KG1 (cell line): ENCODE measurements at places on chromosomes 3 and 15.

GRCh38 chr15:57253082-57253481 is 123.2 kb upstream of the CGNL1 start:
- DNase-seq = no peak

DNA sequence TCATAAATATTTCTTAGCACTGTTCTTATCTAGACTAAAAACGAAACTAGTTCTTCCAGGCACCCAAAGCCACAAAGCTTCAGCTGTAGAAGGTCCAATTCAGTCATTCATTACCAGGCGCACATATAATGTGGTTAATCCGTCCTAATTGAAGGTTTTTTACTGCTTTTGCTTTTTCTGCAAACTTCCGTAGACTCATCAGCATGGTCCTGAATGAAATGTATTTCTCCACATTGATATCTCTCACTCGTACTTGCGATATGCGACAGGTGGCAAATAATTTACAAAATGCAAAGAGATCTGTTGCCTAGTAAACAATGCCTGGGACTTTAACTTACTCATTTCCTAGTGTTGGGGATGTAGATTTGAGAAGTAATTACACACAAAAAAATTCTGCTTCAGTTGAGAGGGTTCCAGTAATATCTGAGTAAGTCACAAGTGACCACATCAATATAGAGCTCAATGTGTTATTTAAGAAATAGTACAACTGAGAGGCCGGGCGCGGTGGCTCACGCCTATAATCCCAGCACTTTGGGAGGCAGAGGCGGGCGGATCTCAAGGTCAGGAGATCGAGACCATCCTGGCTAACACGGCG is 75.0 kb upstream of the MBNL1 start:
- peak; percentile 40 for DNase-seq

DNA sequence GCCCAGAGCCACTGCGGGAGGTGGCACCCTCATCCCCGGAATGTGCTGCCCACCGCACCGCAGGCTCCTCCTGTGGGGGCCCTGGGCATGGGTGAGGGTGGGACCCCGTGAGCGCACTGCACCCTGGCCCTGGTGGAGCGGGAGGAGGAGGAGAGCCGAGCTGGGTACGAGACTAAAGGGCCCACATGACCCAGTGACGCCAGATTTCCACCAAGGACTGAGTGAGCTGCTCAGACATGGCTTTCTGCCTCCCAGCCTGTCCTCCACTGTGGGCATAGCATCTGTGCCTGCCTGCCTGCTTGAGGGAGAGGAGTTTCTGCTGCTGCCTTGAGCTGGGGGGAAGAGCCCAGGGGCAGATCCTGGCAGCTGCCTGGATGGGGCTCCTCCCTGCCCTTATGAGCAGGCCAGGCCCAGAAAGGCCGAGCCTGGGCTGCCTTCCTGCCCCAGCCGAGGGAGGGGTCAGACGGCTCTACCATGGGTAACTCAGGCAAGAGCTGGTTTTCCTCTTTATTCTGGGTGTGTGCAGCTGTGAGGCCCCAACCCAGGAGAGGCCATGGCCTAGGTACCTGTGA is 88.4 kb downstream of the VGLL4 start:
- DNase-seq = no peak

GRCh38 chr15:90002428-90002844 is 1.3 kb downstream of the ZNF710 start:
- DNase-seq = no peak

DNA sequence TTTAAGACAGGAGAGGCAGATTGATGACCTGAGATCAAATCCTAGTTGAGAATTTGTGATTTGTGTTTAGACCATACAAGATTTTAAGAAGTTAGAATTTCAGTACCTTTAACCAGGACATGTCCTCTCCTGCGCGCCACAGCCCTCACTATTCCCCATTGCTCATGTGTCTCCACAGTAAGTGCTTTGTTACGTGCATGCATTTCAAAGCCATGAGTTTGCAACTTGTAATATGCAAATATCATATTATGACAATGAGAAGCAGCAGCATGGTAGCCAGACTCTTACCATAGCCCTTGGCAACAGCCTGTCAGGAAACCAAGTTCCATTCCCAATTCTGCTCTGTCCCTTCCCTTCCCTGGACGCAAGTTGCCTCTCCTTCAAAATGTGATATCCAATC is 73.3 kb upstream of the ATP13A5 start:
- DNase-seq = no peak

GRCh38 chr3:14703128-14703750 is 28.3 kb downstream of the C3orf20 start:
- DNase-seq = no peak

- DNase-seq = no peak
These were observed 102.5 kb downstream of the IQSEC1 start for GRCh38 chr3:12970684-12971083.

- DNase-seq = no peak
These were observed 19.3 kb upstream of the TGM5 start for GRCh38 chr15:43286074-43286473.

DNA sequence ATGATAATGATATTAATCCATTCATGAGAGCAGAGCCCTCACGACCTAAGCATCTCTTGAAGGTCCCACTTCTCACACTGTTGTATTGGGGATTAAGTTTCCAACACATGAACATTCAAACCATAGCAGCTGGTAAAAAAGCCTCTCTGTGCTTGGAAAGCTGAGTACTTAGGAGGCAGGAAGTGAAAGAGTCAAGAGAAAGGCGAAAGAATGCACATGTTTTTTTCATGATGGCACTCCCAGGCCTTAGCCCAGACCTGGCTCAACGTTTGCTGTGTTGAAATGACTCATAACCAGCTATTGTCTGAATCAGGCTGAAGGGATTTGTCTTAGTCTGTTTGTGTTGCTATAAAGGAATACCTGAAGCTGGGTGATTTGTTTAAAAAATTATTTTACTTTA is 84.4 kb upstream of the RGMA start:
- no peak for DNase-seq

- no peak for DNase-seq
These were observed 120.0 kb upstream of the CTDSPL start for GRCh38 chr3:37741644-37742043.

GRCh38 chr15:93523481-93523880 is 434.5 kb upstream of the RGMA start:
- DNase-seq = no peak

DNA sequence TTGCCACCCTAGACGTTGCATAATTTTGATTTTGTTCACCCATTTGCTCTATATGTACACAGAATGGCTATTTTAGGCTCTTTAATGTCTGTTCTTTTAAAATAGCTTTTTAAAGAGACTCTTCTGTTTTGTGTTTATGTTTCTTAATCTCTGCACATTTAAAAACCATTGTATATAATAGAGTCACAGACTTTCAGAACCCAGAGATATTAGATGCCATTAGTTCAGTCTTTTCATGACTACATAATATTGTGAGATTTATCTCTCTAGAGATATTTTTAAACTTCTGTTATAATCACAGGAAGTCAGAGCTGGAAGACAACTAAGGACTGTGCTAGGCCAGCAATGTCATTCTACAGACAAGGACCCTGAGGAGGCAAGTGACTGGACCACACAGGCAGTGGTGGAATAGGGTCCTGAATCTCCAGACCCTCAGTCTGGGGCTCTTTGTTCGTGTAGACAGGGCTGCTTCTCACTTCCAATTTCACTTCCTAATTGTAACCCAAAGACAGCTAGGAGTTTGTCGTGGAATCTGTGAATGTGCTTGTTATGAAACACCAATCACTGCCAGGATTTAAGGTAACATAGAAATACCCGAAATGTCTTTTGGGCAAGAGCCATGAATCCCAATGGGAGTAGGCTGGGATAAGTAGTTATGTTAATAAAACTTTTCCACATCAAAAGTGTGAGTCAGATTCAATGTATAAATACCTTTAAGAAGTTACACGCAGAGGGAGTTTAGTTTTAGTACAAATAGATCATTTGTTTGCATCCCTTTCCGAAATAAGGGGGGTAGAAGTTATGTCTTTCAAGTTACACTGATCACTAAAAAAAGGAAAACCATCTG is 165.2 kb upstream of the ROPN1 start:
- no peak for DNase-seq

GRCh38 chr15:66388043-66388363 is 1.3 kb downstream of the MAP2K1 start:
- DNase-seq = no peak

- DNase-seq = no peak
These were observed 247.9 kb downstream of the SATB1 start for GRCh38 chr3:18177271-18177670.
